ENCODE measurements at places on chromosomes 12 and 14.

GRCh38 chr12:20450591-20451180 is 82.3 kb downstream of the PDE3A start:
- ATAC-seq: no peak

DNA sequence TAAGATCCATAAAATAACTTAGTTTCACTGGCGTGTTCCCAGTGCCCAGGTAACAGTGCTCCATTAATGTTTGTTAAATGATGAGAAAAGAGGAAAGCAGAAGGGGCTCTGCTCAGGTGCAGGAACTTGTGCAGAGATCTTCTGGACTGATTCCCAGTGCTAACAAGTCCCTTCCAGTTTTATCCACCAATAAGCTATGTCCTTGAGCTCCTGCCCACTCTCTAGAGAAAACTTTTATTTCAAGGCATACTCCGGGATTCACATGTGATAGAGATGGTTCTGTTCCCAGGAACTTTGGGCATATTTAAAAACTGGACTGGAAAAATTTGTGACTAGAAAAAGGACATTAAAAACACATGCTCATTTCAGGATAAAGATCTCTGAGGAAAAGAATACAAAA is 1.9 kb downstream of the GYS2 start:
- no peak for ATAC-seq

- no peak for ATAC-seq
These were observed 103.1 kb upstream of the PPM1H start for GRCh38 chr12:63037746-63038712.

DNA sequence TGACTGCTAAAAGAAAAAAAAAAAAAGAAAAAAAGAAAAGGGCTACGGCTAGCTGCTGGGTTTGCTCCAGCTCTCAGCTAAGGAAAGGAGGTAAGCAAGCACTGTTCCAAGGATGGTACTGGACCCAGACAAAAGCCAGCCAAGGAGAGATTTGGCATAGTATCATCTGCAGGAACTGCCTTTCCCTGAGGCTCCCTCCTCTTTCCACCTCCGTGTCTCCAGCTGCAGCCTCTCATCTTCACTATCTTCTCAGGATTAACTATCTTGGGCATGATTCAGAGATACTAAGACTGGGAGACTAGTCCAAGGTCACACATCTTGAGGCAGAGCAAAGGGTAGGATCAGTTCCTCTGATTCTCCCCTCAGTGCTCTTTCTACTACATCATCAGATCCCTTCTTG is 6.0 kb downstream of the KITLG start:
- ATAC-seq: no peak

DNA sequence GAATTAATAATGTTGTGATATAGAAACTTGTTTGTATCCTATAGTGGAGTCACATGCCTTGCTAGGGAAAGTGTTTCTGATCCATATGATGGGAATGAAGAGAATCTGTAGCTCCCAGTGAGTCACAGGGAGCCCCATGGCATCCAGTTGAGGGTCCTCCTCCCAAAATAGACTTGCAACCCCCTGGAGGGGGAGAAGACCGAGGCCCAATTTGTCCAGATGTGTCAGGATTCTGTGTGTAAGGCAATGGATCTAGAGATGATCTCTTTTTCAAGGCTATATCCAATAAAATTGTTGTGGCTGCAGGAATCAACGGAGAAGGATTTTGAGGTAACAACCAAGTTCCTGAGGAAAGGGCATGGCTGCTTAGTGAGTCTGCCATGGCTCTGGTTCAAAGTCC is 121.8 kb downstream of the BCL11B start:
- no peak for ATAC-seq

DNA sequence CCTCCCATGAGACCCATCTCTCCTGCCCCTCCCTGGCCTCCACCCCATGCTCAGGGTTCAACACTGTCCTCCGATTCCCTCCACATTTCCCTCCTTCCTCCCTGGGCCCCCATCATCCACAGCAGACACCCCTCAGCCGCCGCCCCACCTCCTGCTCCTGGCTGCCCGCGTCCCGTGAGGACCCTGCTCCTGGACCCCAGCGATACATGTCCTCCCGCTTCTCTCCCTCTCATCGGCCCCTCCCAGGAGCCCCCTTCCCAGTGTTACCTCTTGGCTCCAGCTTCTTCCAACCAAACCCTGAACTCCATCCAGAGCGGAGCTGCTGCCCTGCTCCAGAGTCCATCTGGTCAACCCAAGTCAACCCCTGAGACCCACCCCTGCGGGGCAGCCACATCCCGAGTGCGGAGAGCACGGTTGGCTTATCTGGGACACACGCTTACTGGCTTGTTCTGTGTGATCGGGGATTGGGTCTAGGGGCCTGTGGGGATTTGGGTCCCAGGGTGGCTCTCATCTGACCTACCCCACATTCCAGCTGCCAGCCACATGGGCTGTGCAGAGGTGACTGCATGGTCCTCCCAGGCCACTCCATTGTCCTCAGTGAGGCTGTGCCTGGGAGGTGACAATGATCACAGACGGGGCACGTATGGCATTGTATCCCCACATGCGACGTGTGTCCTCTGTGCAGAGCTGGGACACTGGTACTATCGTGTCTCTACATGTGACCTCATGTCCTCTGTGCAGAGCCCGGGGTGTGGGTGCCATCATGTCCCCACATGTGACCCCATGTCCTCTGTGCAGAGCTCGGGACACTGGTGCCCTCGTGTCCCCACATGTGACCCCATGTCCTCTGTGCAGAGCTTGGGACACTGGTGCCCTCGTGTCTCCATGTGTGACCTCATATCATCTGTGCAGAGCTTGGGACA is 333.6 kb downstream of the ADGRD1 start:
- no peak for ATAC-seq

DNA sequence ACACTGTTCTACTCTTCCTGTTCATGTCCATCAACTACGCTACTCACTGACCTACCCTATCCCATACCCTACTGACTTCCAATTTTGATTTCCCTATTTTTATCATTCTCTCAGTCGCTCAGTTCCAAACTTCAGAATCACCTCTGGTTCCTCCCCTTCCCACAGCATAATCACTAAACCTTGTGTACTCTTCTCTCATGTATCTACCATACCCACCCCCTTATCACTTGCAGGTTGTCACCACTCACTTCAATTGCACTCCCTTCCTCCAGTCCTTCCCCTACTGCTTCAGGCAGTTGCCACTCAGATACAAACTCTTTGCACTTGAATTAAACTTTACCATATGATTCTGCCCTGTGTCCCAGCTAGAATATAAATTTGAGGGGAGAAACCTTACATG is 6.3 kb downstream of the RACGAP1 start:
- no peak for ATAC-seq

DNA sequence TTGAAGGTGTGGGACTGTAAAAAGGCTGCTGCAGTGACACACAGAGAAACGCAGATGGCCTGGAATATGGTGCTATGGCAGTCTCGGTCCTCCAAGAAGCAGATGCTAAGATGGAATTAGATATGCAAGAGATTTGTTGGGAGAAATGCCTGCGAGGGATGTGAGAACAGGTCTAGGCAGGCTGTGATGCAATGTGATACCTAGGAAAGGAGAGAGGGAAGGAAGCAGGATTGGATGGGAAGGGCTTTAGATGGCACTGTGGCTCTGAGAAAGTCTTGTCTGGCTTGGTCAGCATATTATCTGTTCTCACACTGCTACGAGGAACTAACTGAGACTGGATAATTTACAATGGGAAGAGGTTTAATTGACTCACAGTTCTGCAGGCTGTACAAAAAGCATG is 374.4 kb downstream of the BCAT1 start:
- no peak for ATAC-seq

- no peak for ATAC-seq
These were observed 321.5 kb downstream of the TMEM117 start for GRCh38 chr12:44157359-44157758.

DNA sequence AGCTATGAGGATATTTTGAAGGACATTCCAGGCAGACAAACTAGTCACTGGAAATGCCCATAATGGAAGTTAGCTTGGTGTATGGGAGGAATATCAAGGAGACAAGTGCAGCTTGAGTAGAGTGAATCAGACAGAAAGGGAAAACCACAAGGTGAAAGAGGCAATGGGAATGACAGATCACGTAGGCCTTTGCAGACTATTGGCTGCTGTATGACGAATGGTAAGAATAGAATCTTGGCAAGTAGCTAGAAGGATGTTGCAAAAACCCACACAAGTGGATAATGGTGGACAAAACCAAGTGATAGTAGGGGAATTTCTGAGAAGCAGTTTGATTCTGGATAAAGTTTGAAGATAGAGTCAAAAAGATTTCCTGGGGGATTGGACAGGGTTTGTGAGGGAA is 196.9 kb upstream of the NOVA1 start:
- no peak for ATAC-seq
